ENCODE measurements at places on chromosomes 6 and 20.

DNA sequence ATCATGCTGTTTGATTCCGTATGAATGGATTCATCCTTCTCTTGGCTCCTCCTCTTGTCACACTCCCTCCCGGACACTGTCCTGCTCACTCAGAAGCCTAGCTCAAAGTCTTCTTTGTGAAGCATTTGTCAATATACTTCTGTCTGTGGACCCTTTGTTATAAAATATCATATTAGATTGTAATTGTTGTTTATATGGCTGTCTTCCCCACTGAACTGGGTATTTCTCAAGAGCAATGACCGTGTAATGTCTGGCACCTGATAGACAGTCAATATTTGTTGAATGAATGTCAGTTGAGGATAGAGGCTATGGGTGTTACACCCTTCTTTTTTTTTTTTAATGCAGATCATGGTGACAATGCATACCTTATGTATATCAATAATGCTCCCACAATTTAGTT, 335.3 kb downstream of the SOX4 start:
- DNase-seq, result no peak

DNA sequence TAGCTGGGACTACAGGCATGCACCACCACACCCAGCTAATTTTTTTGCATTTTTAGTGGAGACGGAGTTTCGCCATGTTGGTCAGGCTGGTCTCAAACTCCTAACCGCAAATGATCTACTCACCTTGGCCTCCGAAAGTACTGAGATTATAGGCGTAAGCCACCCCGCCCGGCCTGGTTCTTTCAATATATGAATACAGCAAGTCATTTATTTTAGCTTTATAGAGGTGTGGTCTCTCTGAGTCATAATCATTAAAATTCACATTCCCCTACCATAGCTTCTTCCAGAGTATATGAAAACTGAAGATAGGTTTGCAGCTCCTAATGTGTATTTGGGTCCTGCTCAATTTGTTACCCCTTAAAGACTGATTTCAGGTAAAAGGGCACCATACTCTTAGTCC, 88.5 kb upstream of the FAM8A1 start:
- DNase-seq, result no peak

- DNase-seq, result no peak
Measured at GRCh38 chr6:115706324-115706723, 354.4 kb downstream of the FRK start.

GRCh38 chr6:41548098-41548840, 2.1 kb downstream of the FOXP4 start:
- DNase-seq, result no peak

GRCh38 chr6:147279427-147279826, 75.2 kb downstream of the STXBP5 start:
- no peak for DNase-seq

DNA sequence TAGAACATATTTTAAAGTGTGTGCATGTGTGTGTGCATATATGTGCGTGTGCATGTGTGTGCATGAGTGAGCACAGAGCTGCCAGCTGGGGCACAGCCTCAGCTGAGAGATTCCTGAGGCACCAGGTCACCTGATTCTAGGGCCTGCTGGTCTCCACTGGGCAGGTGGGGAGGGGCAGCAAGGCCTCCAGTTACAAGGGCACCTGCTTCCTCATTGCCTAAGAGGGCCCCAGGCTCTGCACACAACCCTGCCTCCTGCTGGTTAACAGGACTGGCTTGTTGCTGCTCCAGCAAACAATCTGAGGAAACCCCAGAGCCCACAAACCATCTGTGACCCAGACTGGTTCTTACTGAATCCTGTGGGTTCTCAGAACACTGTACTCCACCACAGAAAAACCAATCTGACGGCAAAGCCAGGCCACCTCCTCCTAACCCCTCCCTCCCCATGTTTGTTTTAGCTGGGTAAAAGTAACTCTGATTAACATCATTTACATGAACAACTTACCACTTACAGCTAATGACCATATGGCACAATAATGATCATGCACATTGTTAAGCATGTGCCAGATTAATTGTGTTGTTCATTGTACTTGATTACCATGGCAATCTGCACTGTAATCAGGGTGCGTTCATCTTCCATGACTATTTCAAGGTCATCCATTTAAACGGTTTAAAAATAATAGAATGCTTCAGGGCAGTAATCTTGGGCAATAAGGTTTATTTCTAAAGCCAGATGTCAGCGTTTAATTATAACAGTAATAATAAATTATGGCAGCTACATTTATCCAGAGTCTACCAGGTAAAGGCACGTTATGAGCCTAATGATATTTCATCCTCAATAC, 23.1 kb upstream of the UBE2J1 start:
- DNase-seq, result no peak

GRCh38 chr6:132995009-132995408, 180.6 kb downstream of the RPS12 start:
- no peak for DNase-seq

DNA sequence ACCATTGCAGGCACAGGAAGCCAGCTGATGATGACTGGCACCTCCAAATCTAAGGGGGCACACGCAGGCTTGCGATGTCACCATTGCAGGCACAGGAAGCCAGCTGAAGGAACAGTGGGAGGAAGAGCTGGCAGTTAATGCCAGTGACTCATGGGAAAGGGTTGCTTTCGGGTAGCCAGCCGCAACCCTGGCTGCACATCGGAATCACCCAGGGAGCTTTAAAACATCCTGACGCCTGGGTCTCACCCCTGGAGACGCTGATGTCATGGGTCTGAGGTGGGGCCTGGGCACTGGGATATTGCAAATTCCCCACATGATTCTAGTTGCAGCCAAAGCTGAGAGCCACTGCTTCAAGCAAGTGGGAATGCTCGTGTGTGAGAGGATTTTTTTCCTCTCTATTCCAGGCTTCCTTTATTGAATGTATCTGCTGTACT, 16.1 kb upstream of the CCN6 start:
- DNase-seq, result no peak

DNA sequence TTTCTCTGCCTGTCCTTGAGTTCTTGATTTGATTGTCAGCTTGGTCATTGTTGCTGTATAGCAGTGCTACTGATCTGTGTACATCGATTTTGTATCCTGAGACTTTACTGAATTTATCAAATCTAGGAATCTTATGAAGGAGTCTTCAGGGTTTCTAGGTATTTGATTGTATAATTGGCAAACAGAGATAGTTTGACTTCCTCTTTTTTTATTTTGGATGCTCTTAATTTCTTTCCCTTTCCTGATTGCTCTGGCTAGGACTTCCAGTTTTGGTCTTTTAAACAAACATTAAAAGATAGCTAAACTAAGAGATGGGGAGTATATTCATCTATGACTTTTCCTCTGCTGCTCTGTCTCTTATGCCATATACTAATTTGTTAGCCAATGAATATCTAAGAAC, 62.4 kb downstream of the NCOA7 start:
- DNase-seq, result no peak

- DNase-seq, result no peak
Measured at GRCh38 chr6:22367346-22367745, 70.5 kb upstream of the PRL start.

GRCh38 chr6:7696061-7696460, 29.8 kb upstream of the BMP6 start:
- DNase-seq, result no peak

- no peak for DNase-seq
Measured at GRCh38 chr6:11944111-11944510, 68.0 kb upstream of the HIVEP1 start.

- DNase-seq, result no peak
Measured at GRCh38 chr20:48360342-48360975, 467.3 kb downstream of the PREX1 start.

DNA sequence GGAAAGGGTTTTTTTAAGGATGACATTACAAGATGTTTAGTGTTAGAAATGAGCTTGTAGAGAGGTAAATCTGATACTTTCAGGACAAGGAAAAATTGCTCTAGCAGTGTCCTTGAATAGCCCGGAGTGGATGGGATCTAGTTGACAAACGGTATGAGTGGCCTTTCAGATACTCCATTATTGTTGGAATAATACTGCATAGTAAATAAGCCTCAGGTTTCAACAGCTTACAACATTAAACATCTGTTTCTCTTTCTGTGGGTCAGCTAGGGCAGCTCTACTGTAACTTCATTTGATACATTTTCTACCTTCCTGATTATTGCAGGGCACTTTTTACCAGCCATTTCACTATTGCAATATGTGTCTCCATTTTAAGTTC, 118.0 kb downstream of the B3GAT2 start:
- DNase-seq, result no peak

DNA sequence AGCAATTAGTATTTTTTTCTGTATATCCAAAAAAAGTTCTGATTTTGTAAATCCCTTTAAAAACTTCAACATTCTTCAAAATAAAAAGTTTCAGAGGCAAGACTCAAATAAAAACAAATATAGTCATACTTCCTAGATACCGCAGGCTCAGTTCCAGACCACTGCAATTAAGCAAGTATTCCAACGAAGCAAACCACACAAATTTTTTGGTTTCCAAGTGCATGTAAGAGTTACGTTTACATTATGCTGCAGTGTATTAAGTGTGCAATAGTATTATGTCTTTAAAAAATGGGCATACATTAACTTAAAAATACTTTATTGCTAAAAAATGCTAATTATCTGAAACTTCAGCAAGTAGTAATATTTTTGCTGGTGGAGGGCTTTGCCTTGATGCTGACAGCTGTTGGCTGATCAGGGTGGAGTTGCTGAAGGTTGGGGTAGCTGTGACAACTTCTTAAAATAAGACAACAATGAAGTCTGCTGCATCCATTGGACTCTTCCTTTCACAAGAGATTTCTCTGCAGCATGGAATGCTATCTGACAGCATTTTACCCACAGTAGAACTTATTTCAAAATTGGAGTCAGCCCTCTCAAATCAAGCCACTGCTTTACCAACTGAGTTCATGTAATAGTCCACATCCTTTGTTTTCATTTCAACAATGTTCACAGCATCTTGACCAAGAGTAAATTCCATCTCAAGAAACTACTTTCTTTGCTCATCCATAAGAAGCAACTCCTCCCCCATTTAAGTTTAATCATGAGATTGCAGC, 46.0 kb downstream of the PHIP start:
- no peak for DNase-seq

DNA sequence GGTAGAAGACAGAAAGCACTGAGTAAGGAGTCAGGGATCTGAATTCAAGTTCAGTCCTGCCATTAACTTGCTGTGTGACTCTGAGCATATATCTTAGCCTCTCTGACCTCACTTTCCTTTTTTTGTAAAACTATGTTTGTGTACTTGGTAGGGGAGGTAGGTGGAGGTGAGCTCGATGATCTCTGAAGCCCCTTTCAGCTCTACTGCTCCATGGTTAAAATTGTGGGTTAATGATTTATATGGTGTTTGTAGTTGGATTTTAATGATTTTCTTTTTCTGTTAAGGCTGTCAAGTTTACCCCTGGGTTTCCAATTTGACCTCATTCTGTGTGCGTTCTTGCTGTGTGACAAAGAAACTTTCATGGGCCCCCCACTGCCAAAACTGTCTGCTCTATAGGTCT, 124.1 kb downstream of the CD164 start:
- DNase-seq, result no peak

DNA sequence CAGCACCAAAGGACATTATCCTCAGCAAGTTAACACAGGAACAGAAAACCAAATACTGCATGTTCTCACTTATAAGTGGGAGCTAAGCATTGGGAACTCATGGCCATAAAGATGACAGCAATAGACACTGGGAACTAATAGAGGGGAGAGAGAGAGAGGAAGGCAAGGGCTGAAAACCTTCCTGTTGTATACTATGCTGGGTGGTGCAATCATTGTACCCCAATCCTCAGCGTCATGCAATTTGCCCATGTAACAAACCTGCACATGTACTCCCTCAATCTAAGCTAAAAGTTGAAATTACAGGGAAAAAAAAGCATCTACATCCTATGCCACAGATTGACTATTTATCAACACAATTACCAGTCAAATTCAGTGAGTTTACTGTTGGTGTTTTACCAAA, 20.0 kb upstream of the VNN1 start:
- no peak for DNase-seq

GRCh38 chr6:47524136-47524845, 46.7 kb downstream of the CD2AP start:
- no peak for DNase-seq

DNA sequence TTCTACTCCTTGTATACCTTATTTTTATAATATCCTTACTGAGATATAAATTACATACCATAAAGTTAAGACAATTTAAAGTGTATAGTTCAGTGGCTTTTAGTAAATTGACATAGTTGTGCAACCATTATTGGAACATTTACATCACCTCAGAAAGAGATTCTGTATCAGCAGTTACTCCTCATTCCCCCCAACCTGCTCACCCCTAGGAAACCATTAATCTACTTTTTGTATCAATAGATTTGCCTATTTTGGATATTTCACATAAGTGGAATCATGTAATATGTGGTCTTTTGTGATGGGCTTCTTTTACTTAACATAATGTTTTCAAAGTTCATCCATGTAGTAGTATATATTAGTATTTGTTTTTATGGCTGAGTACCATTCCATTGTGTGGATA, 51.3 kb downstream of the CDC5L start:
- DNase-seq, result no peak

DNA sequence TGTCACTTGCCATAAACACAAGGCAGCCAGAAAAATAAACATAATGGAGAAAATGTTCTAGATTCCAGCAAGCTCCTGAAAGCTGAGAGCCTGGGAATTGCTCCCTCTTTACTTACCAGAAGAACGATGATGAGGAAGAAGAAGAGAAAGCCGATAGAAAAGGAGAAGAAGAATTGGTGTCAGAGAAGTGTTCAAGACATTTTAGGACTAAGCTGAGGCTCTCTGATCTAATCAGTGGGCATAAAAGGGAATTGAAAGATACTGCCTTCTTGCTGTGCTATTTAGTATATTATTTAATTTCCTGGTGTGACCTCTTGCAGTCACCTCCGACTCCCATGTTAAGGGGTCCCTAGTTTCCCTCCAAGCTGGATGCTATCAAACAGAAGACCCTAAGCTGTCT, 316.6 kb upstream of the JARID2 start:
- DNase-seq, result no peak

GRCh38 chr6:626236-626635, 30.7 kb downstream of the HUS1B start:
- DNase-seq, result no peak

DNA sequence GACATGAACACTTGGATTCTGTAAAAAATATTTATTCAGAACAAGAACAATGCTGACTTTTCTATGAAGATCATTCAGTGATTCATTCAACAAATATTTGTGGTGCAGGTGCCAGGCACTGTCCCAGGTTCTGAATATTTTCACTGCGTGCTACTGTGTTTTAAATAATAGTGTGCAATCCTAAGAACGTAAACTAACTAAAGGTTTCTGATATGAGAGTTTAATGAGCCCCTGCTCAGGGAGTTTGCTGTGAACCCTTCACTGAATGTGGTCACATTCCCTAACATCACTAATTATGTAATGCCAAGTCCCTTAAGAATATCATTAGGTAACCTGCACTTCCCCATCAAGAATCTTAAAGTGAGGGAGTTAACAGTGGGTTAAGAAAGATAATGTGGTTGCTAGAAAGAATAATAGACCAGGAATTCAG, 1.7 kb upstream of the TMEM170B start:
- no peak for DNase-seq

DNA sequence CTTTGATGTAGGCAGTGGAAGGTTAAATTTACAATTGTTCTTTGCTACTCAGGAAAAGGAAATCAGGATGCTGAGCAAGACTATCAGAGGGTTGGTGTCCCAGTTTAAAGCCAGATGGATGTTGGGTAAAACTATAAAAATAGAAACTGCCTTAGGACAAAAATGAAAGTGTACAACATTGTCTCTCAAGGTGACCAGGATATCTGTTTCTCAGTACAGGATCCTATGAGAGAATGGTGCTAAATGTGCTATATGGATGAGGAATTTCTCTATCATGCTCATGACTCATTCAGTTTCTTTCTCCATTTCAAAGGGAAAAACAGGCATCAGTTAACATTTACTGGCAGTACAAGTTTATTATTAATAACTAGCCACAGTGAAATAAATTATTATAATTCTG, 534.2 kb upstream of the GJE1 start:
- DNase-seq, result no peak
